ENCODE measurements at places on chromosomes 16 and 17.

DNA sequence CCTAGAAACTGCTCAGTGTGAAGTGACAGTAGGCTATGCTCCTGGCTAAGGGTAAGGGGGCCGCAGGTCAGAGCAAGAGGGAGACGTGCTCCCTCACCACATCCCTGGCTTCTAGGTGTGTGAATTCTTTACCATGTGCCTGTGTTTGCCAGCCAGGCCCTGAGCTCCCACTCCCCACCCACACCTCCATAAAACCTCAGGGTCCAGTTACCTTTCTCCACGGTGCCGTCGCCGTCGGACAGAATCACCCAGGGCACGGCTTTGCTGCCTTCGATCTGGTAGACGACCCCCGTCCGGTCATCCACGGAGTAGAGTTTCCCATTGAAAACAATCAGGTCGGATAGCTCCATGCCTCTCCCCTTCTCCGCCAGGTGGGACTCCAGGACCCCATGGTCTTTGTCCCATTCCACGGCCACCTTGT lies 12.8 kb downstream of the CANT1 start:
- no peak for DNase-seq

DNA sequence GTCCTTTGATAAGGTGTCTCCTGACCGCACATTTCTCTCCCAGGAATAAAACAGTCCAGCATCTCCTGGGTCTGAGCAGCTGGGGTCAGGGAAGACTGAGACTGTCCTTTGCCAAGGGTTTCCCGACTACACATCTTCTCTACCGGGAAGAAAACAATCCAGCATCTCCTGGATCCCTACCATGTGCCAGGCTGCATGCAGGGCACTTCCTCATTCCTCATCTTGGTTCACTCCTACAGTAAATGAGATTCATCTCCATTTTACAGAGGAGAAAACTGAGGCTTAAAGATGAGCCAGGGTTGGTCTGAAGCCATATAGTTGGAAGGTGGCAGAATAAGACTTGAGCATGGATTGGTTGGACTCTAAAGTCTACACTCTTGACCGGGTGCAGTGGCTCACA lies 36.7 kb downstream of the NOG start:
- no peak for DNase-seq

GRCh38 chr16:85483424-85483823 lies 129.7 kb upstream of the GSE1 start:
- no peak for DNase-seq

DNA sequence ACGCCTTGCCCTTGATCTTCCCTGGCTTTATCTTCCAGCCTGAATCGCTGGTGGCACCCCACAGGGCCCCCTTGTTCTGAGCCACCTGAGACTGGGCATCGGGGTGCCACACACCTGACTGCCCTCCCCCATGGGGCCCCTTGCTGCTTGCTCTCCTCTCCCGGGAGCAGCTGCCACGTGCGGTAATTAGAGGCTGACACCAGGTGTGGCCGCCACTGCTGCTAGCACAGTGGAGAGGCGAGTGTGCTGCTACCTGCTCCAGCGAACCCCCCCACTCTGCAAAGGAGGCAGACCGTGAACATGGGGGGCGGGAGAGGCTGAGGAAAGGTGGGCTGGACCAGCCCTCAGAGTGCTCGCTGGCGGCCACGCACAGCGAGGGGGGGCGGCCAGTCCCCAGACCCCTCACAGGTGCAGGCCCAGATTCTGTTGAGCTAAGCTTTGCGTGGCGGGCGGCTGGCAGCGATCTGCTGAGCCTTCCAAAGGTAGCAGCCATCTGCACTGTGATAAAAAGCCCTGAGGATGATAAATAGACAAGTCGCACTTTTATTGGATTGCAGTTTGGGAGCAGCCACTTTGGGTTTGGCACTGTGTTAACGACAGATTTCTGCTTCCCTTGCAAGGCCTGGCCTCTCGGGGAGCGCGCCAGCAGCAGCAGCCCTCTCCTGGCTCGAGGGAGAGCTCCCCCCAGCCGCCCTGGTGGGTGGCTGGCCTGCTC lies 167.9 kb upstream of the GSE1 start:
- no peak for DNase-seq

DNA sequence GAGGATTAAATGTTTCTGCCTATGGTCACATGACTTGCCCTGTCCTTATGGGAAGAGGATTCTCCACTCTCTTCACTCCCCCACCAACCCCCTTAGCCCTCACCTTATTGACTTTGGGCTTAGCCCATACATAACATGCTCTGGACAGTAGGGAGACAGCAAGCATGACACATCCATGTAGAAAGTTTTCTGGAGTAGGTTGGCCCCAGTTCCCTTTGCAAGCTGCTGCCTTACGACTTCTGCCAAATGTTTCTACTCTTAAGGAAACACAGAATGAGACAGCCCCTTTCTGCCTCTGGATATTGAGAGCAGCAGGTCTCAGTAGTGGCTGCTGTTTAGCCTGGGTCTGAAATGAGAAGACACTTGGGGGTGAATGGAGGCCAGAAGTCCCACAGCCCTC lies 282.2 kb downstream of the MAP2K6 start:
- DNase-seq = no peak

DNA sequence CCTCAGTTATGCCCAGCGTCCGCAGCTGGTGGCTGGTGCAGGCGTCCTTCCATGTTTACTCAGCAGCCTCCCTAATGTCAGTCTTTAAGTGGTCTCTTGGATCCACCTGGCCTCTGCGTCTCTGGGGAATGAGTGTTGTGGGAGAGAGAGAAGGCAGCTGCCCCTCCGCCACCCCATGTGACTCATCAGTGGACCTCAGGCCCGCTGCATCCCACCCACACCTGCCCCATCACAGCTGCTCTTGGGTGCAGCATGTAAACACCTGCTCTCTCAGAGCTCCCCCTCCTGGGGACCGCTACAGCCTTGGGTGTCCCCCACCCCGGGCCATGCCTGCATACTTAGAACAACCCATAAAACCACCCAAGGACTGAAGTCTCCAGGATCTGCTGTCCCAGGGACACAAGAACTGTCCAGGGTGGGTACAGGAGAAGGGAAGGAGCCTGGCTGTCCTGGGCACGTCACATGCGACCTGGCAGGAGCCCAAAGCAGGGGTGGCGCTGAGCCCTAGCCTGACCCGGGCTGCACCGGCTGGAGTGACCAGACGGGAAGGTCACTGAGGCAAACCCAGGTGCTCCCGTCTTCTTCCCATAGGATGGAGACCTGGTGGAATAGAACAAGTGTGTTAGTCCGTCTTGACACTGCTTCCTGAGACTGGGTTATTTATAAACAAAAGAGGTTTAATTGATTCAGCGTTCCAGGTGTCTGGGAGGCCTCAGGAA lies 4.2 kb downstream of the C16orf90 start:
- no peak for DNase-seq

DNA sequence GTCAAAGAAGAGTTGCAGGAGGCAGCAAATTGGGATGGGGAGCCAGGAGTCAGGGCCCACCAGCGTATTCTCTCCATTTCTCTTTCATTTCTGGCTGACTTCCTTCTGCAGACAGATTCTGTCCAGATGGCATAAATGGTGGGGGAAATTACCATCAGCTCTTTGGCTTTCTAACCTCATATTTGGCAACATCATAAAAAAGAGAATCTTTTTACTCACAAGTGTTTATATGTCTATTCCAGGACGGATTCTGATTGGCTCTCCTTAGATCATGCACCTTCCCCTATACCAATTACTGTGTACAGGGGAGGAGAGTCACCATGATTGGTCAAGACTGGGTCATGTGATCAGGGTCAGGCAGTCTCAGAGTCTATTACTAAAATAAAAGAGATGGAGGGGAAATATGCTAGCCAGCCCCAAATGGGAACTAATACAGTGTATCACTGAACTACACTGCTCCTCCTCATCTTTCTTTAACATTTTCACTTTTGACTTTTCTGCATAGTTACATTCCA lies 537.1 kb upstream of the EEF2KMT start:
- no peak for DNase-seq

DNA sequence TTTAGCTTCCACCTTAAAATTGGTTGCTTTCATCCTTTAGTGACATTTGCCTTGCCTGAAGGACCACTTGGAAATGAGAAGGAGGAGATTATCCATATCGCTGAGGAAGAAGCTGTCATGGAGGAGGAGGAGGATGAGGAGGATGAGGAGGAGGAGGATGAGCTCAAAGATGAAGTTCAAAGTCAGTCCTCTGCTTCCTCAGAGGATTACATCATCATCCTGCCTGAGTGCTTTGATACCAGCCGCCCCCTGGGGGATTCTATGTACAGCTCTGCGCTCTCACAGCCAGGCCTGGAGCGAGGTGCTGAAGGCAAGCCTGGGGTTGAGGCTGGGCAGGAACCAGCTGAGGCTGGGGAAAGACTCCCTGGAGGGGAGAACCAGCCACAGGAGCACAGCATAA lies 11.5 kb upstream of the TMEM106A start:
- DNase-seq = no peak

DNA sequence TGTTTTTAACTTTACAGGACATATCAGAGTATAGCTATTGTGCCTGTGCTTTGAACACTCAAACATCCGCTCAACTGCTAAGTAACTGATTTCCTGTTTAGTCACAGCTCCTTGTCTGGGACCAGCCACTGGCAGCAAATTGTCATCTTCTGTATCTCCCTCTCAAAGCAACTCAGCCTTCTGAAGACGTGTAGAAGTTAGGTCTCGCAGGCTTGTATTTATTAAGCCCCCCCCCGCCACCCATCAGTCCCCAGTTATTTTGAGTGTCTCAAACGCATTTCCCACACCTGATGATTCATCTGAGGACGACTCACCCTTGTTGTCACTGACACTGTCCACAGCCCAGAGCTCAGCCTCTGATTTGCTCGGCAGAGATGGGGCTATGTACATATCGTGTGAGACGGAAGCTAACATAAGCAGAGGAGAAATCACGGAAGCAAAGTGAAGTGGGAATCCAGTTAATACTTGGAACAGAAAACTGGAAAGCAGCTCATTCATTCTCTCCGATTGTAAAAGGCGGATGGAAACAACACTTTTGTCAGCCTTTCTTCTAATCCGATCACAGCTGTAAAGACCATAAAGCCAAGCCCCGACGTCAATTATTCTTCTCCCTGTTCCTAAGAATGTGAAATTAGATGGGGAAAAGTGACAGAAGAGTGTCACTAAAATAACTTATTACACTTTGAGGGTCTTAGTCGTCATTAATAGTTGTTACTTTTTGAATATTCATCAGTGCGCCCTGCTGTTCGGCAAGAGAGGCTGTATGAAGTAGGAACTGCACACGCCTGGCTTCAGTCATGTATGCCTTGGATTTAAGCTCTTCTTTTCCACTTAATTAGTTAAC lies 64.2 kb downstream of the PITPNC1 start:
- peak; percentile 90 for DNase-seq

- no peak for DNase-seq
Observed at GRCh38 chr17:42692489-42692888, 10.2 kb downstream of the CNTNAP1 start.

- no peak for DNase-seq
Observed at GRCh38 chr16:51107742-51108141, 43.3 kb downstream of the SALL1 start.

- DNase-seq = no peak
Observed at GRCh38 chr17:74972973-74973328, 392 bp upstream of the HID1 start.

DNA sequence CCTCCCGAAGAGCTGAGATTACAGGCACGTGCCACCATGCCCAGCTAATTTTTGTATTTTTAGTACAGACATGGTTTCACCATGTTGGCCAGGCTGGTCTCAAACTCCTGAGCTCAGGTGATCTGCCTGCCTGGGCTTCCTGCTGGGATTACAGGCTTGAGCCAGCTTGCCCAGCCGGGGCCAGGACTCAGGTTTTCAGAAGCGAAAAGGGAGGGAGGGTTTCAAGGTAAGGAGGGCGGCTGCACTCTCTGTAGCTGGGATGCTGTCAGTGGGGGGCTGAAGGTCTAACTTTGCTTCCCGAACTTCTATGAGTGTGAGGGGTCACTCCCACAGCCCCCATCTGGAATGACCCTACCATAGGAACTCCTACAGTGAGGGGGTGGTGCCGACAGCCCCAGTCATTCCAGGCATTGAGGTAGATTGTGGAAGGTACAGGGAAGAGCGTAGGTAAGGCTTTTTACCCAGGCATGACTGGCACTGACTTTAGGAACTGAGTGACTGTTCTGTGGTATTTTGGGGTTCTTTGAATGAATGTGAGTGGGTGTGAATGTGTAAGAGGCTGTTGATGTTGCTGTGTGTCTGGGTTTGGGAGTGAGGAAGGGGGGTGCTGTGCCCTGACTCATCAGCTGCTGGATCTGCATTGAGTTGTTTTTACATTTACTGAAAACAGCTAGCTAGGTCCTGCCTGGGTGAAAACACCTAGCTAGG lies 3.8 kb upstream of the C1QL1 start:
- DNase-seq = no peak

GRCh38 chr16:78444-79150 lies 572 bp downstream of the MPG start:
- no peak for DNase-seq

DNA sequence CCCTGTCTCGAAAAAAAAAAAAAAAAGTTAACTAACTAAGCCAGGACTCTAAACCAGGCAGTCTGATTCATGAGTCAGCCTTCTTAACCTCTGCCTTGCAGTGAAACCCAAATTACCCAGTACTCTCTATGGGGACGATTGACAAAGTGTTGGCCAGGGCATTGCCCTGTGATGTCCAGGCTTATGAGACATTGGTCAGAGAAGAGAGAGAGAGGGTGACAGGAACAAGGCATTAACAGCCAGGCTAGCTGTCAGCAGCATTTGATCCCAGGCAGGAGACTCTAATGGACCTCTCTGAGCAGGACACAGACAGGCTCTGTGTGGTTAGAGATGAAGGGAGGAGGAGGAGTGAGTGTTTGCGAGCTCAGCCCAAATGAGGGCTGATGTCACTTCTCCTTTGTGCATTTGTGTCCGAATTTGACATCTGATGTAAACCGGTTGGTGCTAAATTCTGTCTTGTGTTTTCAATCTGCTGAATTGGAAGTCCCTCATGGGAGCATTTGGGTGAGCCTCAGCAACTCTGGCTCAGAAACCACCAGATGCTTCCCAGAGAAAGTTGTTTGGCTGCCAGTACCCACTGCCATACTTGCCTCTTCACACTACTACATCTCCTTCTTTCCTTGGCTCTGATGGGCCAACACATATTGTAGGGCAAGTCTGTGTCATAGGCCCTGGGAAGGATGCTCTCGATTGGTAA lies 4.3 kb upstream of the MYL4 start:
- peak; percentile 49 for DNase-seq

GRCh38 chr17:58601976-58602375 lies 87.5 kb upstream of the MTMR4 start:
- DNase-seq = no peak

- no peak for DNase-seq
Observed at GRCh38 chr16:84072014-84072413, 29.4 kb upstream of the SLC38A8 start.

DNA sequence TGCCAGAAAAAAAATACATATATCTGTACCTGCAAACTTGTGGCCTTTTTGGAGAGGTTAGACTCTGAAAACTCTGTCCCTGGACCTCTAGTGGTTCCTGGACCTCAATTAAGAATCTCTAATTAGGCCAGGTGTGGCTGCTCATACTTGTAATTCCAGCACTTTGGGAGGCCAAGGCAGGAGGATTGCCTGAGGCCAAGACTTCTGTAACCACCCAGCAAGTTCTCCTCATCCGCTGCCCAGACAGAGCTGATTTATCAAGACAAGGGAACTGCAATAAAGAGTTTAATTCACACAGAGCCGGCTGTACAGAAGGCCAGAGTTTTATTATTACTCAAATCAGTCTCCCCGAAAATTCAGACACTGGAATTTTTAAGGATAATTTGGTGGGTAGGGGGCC lies 4.2 kb downstream of the ASPA start:
- no peak for DNase-seq

GRCh38 chr16:83615141-83615952 lies 192.4 kb upstream of the HSBP1 start:
- no peak for DNase-seq

All from CD4-positive, alpha-beta T cell treated with Interleukin-21 for 1 hour (primary cell).